ENCODE measurements at places on chromosomes 5 and 9.

DNA sequence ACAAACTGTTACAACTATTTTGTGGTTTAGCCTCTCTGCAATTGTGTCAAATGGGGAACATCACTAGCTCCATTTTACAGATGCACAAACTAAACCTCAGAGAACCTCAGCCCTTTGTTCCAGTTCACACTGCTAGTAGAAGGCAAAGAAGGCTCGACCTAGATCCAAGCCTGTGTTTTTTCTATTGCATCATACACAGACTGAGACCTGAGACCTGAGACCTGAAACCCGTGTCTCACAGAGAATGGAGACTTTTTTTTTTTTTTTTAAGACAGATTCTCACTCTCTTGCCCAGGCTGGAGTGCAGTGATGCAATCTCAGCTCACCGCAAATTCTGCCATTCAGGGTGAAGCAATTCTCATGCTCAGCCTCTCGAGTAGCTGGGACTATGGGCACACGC is 120.8 kb downstream of the GALNT10 start:
- DNase-seq, result peak; percentile 38

GRCh38 chr9:80699511-80699998 is 989.8 kb downstream of the TLE1 start:
- DNase-seq, result no peak

- no peak for DNase-seq
These were observed 121.1 kb downstream of the EGFLAM start for GRCh38 chr5:38379350-38379937.

DNA sequence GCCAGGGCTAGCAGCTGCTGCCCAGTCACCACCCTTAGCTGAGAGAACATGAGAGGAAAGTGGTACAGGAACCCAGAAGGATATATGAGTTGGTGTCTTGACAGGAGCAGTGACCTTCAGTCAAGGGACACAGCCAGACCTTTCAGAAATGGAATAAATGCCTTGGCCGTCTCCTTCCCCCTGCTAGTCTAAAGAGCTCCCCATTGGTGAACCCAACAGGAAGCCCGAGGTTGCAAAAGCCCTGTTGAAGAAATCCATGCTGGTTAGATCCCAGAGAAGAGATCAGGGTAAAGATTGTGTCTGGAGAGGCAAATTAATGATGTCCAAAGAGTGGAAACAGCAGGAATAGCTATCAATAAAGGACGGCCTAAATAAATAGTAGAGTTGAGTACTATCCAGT is 244.5 kb downstream of the NR3C1 start:
- no peak for DNase-seq

GRCh38 chr9:75997206-75997605 is 106.7 kb downstream of the PCSK5 start:
- no peak for DNase-seq

Data from GM13977 (cell line).